ENCODE measurements at places on chromosomes 2 and 18.

- DNase-seq: no peak
Measured at GRCh38 chr18:8354304-8354703, 254.9 kb upstream of the RAB12 start.

GRCh38 chr2:237863689-237864443, 4.4 kb downstream of the RAMP1 start:
- no peak for DNase-seq

DNA sequence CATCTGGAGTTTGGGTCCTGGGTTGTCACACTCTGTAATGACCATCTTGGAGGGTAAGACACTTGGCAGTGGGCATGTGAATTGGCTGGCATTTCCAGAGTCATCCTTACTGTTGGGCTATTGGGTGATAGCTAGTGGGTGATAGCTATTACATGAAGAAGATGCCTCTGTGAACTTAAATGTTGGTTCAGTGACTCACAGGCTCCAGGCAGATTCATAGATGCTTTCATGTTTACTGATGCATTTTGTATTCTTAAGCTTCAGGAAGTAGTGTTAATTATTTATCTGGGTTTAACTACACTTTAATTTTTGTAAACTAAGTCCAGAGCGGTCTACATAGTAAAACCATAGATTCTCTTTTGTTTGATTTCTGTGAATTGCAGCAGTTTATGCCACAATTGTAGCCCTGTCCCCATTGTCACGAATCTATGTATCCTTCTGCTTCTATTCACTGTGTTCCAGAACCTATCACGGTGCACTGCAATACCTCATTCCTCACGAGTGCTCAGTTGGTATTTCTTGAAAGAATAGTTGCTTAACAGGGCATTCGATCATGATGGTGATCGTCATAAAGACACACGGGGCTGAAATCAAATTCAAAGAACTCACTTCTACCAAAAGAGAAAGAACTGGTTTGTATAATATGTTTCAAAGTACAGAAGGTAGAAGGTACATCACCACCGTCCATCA, 79.7 kb downstream of the GBX2 start:
- no peak for DNase-seq

GRCh38 chr2:157845081-157845480, 31.0 kb downstream of the ACVR1 start:
- no peak for DNase-seq

GRCh38 chr2:103151046-103151445, 389.2 kb downstream of the TMEM182 start:
- DNase-seq: no peak

DNA sequence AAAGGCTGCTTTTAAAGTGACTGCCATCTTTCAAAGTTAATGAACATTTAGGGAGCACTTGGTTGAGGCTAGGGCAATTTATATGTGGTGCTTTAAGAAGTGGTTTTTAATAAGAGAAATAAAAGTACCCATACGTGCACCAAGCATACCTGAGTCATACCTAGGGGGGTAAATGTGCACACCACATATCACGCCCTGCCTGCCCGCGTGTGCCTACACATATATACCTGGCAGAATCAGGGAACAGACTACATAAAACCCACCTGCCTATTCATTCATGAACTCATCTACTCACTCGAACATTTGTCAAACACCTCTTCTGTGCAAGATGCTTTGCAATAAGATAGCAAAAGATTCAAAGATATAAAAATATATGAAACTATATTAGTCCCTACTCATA, 69.3 kb upstream of the TMEM200C start:
- DNase-seq: no peak

- no peak for DNase-seq
Measured at GRCh38 chr2:207663870-207664545, 38.8 kb upstream of the METTL21A start.

- DNase-seq: no peak
Measured at GRCh38 chr2:239594019-239594771, 193.4 kb upstream of the HDAC4 start.

DNA sequence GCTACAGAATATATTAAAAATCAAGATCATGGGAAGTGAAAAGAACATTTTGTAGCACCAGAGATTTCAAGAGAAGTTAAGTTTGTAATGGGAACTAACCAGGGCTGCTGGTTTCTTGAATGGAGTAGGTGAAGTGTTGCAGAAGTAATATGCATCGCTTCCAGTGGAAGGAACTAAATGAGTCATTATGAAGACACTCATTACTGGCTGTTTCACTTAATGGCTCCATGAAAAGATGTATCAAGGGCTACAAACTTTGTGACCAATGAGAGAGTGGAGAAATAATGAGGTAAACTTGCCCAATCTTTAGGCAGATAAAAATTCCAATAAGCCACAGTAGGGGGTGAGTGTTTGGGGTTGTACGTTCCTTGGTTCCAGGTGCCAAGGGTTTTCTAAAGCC, 380.4 kb upstream of the POU3F3 start:
- DNase-seq: no peak

DNA sequence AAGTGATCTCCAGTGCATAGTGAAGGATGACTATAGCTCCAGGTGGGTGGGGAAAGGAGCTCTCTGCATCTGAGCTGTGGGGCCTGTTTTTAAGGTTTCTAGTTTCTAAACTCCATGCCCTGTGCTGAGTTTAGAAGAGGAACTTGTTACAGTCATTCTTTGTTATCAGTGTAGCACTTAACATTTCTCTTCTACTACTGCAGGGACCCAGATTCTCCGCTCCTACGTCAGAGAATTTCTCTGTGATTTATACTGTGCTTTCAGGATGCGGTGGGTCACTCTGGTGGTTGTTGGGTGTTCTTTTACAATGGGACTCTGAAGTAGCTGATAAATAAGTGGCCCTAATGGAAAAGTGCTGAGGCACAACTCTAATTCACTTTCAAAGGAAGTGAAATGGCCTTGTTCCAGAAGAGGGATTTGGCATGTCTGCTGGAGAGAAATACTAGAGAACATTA, 122.0 kb downstream of the WDSUB1 start:
- DNase-seq: no peak

DNA sequence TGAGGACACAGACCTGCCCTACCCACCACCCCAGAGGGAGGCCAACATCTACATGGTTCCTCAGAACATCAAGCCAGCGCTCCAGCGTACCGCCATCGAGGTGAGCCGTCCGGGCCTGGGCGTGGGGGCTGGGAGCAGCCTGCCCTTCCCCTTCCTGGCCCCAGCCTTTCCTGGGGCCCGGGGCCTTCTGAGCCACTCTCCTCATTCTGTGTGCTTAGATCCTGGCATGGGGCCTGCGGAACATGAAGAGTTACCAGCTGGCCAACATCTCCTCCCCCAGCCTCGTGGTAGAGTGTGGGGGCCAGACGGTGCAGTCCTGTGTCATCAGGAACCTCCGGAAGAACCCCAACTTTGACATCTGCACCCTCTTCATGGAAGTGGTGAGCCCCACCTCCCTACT, 157.9 kb downstream of the DYSF start:
- no peak for DNase-seq

GRCh38 chr2:51866361-51866760, 834.4 kb upstream of the NRXN1 start:
- DNase-seq: no peak

GRCh38 chr2:122029945-122030344, 274.5 kb downstream of the TSN start:
- no peak for DNase-seq

DNA sequence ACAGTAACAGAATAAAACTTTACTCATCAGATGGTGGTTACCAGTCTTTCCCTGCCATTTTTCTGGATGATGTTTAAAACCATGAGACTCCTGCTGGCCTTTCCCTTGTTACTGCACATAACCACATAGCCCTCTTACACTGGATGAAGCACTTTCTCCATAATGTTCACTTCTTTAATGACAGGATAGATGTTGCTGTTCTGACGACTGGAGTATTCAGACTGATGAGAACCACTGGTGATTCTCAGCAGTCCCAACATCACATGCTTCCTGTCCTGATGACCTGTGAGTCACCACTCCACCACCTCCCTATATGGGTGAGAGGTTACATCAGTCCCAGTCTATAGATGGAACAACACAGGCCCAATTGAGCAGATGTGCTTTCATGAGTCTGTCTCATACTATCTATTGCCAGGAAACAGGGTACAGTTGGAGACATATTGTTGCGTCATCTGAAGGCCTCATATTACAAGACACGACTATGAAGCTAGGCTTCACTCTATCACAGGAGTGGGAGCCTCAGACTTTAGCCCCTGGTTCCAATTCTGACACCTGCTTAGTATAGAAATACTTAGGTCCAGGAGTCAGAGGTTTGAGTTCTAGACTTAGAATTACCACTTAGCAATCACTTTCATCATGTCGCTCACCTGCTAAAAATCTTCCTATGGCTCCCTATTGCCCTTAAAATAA, 145.7 kb upstream of the KLF7 start:
- DNase-seq: peak; percentile 54

DNA sequence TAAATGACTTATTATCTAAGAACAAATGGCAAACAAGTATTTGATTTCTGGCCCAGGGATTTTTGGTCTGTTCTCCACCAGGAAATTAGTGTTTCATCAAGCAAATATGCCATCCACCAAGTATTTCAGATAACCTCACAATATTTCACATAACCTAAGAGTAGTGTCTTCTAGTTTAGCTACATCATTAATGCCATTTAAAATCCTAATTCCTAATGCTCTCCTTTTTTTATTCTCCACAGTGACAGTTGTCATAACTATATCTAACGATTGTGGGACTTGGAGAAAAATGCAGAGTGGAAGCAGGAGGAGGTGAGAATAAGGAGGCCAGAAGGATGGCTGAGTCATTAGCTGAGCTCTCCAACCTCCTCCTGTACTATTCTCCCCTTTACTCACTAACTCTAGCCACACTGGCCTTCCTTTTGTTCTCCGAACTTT, 58.5 kb upstream of the CTLA4 start:
- DNase-seq: no peak

GRCh38 chr2:143623909-143624260, 494.7 kb downstream of the ARHGAP15 start:
- DNase-seq: no peak

DNA sequence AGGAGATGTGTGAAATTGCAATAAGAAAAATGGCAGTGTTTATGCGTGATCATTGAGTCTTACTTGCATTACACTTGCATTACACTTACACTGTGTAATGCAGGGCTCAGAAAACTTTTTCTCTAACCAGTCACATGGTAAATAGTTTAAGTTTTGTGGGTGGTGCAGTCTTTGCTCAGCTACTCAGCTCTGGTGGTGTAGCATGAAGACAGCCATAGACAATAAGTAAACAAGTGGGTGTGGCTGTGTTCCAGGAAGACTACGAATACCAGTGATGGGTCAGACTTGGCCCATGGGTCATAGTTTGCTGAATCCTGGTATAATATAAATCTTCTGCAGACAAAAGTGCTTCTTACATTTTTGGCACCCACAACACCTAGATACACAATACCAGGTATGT, 115.6 kb upstream of the CYP1B1 start:
- DNase-seq: no peak

GRCh38 chr2:179686718-179687342, 174.6 kb downstream of the ZNF385B start:
- no peak for DNase-seq

DNA sequence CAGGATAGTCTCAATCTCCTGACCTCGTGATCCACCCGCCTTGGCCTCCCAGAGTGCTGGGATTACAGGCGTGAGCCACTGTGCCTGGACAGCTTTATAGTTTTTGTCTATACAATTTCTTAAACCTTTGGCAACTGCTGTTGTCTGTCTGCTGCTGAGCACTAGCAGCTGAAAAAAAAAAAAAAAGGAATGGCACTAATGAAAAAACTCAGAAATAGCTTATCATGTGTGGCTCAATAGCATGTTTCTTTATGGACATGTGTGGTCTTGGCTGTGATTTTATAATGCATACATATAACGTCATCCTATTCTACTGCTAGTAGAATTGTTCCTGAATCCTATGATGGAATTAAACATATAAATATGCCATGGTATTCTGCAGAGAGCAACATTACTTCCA, 231.2 kb downstream of the TPGS2 start:
- DNase-seq: no peak

- DNase-seq: peak; percentile 91
Measured at GRCh38 chr2:11778923-11779757, 32.7 kb downstream of the LPIN1 start.

DNA sequence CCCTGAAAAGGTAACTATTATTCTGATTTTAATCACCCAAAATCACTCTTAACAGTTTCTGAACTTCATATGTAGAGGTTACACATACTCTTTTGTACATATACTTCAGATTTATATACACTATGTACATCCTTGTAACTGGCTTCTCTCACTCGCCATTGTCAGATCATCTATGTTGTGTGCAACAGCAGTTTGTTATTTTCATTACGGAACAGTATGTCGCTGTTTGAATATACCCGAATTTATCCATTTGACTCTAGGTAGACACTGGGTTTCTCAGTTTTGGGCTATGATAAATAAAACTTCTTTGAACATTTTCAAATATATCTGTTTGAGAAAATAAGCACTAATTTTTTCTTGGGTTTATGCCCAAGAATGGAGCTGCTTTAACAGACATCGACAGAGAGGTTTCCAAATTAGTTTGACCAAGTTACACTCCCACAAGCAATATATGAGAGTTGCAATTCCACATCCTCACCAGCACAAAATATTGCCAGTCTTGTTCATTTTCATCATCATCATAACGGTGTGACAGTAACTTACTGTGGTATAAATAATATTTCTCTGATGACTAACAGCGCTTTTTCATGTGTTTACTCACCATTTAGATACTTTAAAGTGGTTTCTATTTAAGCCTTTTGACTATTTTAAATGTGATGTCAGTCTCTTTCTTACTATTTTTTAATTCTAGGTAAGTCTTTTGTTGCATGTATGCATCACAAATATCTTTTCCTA, 80.9 kb downstream of the SMC6 start:
- no peak for DNase-seq

DNA sequence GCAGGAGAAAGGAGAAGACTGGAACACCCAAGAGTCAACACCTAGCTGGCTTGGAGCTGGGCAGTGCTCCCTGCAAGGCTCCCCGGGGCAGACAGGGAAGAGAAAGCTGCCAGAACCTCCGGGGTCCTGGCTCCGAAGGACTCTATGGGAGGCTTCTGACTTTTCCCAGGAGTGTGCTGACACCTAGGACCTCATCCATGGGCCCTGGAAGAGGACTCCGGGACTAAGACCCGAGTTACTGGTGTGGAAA, 37.8 kb upstream of the ATP6V1B1 start:
- no peak for DNase-seq

GRCh38 chr2:8534729-8535468, 147.0 kb upstream of the ID2 start:
- no peak for DNase-seq

- peak; percentile 11 for DNase-seq
Measured at GRCh38 chr2:90069290-90069894, 1377.9 kb downstream of the RPIA start.

GRCh38 chr2:228731517-228731916, 539.6 kb downstream of the PID1 start:
- no peak for DNase-seq

DNA sequence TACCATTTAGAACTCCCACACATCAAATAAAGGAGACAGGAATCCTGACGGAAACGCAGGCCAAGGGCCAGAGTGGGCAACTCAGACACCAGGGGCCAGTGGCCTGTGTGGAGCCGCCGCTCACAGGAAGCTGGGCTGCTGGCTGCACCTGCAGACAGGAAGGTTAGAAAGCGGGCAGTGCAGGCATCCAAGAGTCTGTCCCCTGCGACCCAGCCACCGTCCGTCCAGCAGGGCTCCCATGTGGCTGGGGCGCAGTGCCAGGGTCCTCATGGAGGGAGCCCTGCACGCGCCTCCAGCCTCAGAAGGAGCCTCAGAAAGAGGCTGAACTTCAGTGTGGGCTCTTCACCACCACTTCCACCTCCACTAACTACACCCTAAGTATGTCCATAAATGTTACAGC, 2.5 kb upstream of the ANO7 start:
- no peak for DNase-seq

- DNase-seq: no peak
Measured at GRCh38 chr2:240711296-240711695, 19.6 kb downstream of the AQP12A start.

Measured in activated CD4-positive, alpha-beta T cell treated with anti-CD3 and anti-CD28 coated beads, Interleukin-2, amount 50 U/mL, for 48 hours (primary cell).